Stimulated activated CD4-positive, alpha-beta T cell treated with anti-CD3 and anti-CD28 coated beads, Interleukin-15, amount 100 ng/mL, for 1 hour (primary cell): ENCODE measurements at places on chromosomes 3 and 15.

DNA sequence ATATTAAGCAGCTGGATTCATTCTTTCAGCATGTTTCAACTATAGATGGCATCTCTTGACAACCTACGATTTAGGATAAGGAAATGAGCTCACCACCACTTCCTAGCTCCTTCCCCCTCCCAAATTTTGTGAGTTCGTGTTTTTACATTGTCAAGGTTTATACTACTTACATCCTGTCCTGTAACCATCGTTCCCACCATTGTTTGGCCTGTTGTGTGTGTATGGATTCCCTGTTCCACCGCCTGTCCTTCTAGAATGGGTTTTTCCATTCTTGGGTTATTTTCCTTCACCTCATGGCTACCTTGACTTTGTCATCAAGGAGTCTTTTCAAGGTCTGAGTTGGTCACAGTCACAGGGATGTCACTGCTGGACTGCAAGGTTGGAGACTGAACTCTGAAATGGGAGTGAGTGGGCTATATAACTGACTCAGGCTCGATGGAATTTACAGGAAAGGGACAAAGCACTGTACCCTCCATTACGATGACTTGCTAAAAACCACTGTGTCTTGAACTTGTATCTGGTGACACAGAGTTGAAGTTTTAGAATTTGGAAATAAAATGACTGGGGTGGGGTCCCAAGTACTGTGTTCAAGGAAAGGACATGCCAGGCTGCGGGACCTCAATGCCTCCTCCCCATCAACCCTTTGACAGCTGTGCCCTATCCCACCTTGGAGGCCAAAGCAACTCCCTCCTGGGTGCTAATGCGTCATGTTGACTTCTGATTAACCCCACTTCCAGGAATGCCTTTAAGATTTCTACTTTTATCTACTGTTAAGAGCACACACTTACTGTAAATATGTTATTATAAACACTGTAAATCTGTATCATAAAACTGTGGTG is 66.8 kb upstream of the BLM start:
- no peak for DNase-seq

DNA sequence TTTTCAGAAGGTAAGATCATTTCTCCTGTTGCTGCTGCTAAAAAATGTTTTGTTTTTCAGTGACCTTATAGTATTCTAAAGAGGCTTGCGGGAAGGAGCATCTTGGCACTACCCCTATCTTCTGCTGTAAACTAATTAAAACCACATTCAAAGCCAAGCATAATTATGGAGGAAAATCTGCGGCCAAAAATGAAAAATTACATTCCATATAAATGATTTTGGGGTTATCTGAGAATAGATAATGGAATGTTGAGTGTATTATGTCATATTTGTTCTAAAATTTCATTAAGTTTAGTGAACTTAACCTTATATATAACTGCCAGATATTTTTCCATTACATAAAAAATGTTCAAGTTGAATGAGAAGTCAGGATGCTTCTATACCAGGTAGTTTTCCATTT is 170.4 kb upstream of the TMC3 start:
- no peak for DNase-seq

DNA sequence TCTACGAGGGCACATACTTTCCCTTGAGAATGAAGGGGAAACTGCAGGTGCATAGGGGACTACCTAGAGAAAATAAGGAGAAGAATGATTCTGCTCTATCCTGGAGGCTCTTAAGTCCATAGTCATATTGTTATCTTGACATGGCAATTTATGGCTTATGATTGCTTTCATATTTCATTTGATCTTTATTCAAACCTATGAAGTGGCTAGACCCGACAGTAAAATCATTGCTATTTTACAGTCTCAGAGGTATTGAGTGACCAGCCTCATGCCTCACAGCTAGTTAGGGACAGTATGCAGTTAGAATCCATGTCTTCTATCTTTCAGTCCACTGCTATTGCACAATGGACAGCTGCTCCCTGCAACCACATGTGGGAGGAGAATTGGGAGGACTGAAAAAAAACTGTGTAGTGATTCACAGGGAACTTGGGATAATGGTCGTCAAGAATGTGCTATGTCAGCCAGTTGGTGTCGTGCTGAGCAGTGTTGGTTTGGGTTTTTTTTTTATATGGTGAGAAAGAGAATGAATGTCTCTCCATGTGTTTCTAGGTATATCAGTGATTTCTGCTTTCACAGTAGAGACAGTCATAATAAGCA is 63.2 kb upstream of the SPPL2A start:
- no peak for DNase-seq

DNA sequence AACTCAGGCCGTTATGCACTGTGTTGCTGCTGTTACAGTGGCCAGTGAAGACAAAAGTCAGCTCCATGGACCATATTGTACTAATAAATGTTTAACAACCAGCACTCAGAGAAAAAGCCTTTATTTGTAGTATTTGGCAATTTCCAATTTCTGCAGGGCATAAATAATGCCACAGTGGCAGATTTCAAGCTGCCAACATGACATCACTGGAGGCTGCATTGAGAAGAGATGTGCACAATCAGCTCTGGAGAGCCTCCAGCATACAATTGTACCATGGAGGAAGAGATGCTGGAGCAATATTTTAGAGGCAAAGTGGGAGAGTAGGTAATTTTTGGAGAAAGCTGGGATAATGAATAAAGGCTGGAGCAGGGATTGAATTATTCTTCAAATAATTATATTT is 9.7 kb upstream of the ALCAM start:
- DNase-seq: no peak

- DNase-seq: no peak
These were observed 1.0 kb upstream of the ARHGEF3 start for GRCh38 chr3:56802790-56803189.

- DNase-seq: no peak
These were observed 432.2 kb downstream of the UNC13C start for GRCh38 chr15:54410481-54410880.

DNA sequence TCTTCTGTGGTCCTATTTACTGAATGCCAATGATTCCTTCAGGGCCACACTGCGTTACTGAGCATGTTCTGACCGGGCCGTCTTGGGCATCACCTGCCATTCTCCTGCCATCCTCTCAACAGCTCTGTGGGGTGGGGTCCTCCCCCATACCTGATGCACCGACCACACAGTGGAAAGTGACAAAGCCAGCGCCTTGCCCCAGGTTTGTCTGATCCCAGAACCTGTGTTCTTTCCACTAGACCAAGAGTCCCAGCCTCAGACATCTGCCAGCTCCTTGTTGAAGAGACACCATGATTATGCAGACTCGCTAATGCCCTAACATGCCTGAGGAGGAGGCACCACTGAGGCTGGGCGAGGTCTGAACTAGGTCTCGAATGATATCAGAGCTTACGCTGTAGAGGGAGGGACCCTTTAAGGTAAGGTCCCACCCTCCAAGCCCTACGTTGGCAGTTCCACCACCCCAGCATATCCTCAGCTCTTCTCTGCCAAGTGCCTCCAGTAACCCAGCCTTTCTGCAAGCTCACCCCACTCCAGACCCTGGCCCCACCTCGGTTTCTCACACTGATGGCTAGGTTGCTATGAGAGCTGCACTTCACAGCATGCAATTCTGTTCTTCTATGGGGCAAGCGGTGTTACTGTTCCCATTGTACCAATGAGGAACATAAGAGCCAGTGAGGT is 29.8 kb upstream of the PLXNA1 start:
- no peak for DNase-seq
